ENCODE measurements at places on chromosomes 7 and 10. TPM values are rescaled to one million over a fixed set of nuclear protein-coding genes. Genes with fewer than 3 reads are reported as not detected.

The ZNF804B gene
- not detected for total RNA-seq

The SHTN1 gene
- 18.5 TPM for total RNA-seq

The ZNF680 gene
- 12.4 TPM for total RNA-seq

The RBM33 gene
- total RNA-seq, result 28.9 TPM

The CD36 gene
- 3.4 TPM for total RNA-seq

The SMO gene
- 32.3 TPM for total RNA-seq

- no peak for DNase-seq
These were observed 1086.8 kb downstream of the KCNMA1 start for GRCh38 chr10:76550806-76551205.

The TBX20 gene
- total RNA-seq, result not detected

The HOXA11 gene
- total RNA-seq, result not detected

The ST8SIA6 gene
- total RNA-seq, result not detected

DNA sequence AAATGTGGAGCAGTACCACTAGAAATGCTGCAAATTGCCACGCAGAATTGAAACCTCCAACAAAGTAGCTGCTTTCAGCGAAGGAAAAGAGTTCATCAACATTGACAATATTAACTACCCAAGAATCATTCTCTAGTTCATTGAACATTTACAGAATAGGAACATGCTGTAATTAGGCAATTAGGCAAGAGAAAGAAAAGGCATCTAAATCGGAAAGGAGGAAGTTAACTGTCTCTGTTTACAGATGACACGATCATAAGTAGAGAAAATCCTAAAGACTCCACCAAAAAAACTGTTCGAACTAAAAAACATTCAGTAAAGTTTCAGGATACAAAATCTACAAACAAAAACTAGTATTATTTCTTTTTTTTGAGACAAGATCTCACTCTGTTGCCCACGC, 8.9 kb upstream of the PKD1L1 start:
- no peak for DNase-seq

DNA sequence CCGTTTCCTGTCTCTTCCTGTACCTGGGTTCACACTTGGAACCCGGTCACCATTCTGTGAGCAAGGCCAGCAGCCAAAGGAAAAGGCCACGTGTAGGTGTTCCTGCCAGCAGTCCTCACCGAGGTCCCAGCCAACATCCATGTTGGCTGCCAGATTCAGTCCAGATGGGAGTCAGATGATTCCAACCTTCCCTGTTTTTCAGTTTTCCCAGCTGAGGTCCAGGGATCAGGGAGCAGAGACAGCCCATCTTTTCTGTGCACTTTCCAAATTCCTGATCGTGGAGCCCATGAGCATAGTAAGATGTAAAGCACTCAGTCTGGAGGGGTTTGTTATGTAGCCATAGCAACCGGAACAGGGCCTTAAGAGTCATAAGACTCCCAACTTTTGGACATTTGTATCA, 3.9 kb upstream of the PVRIG start:
- DNase-seq, result no peak

All from HepG2 (cell line).